T-helper 2 cell (primary cell): ENCODE measurements at places on chromosomes 6 and 20.

- DNase-seq: no peak
These were observed 141.9 kb downstream of the CCDC170 start for GRCh38 chr6:151635741-151636140.

DNA sequence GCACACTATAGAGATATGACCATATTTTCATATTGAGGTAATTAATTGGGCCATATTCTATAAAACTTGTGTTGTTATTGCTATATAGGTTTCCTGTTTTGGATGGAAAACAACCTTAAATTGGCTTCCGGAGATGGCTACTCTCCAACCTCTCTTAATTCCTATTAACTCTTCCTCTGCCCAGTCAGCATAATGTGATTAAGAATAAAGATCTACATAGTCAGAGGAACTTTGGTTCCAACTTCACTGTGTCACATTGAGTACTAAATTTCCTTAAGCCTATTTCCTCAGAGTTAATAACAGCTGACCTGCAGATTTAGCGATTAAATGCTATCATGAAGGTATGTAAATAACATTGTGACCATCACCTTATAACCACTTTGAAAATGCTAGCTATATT is 67.7 kb downstream of the PTPRK start:
- no peak for DNase-seq

- no peak for DNase-seq
These were observed 1071.1 kb upstream of the CITED2 start for GRCh38 chr6:140445474-140446004.

DNA sequence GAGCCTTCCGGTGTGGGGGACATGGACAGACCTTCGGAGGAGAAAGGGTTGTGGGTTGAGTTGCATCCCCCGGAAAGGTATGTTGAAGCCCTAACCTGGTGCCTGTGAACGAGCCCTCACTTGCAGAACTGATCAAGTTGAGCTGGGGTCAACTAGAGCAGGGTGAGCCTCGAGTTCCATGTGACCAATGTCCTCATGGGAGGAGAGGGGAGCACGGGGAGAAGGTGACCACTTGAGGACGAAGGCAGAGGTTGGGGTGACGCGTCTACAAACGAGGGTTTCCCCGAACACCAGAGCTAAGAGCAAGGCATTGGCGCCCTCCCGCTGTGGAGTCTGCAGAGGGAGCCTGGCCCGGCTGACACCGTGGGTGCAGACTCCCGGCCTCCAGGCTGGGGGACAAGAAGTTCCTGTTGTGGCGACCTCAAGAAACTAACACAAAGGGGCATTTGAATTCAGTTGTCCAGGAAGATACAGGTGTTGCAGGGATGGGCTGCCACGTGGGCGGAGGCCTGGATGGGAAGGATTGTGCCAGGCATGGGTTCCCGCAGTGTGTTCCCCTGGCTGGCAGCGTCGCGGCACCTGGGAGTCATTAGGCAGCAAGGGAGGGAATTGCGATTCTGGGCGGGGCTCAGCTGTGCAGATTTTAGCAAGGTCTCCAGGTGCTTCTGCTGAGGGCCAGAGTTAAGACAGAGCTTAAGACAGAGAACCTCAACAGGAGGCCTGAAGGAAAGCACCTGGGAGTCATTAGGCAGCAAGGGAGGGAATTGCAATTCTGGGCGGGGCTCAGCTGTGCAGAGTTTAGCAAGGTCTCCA is 20.4 kb upstream of the UNC93A start:
- no peak for DNase-seq

GRCh38 chr6:80742481-80742880 is 636.0 kb downstream of the BCKDHB start:
- no peak for DNase-seq

GRCh38 chr6:112416866-112417265 is 69.7 kb downstream of the RFPL4B start:
- no peak for DNase-seq

- no peak for DNase-seq
These were observed 30.6 kb upstream of the ULBP3 start for GRCh38 chr6:150099546-150099945.
